ENCODE measurements at places on chromosomes 13 and 19.

- DNase-seq, result no peak
- H3K27ac ChIP-seq, result no peak overlapping the region
- H3K4me3 ChIP-seq, result no peak overlapping the region
- no peaks in the 10 kb centered on the region for H3K4me1 ChIP-seq
- no peaks in the 10 kb centered on the region for H3K27me3 ChIP-seq
These were observed 272.6 kb downstream of the DNAJC15 start for GRCh38 chr13:43295825-43296564.

DNA sequence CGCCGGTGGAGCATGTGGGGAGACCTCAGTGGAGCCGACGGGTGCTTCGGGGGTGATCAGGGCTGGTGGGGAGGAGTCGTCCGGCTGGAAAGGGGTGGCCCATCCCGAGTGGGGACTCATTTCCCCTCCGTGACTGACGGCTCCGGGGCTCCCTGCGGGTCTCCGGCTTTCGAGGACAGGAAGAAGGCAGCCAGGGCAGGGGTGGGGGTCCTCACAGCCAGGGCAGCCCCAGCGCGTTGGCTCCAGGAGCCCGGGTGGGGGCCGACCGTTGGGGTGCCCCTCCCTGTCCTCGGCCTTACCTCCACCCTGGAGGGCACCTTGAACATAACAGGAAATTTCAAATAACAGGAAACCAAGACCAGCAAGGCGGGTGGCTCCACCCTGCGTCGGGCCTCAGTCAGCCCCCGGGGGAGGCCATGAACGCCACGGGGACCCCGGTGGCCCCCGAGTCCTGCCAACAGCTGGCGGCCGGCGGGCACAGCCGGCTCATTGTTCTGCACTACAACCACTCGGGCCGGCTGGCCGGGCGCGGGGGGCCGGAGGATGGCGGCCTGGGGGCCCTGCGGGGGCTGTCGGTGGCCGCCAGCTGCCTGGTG, at the start of gene S1PR4:
Gene S1PR4, plus strand, starts transcription at position 393 of the 596 bp plus-strand sequence. Its CDS starts 24 bp downstream, at position 417.
- no peaks in the 10 kb centered on the region for H3K4me1 ChIP-seq
- no peaks in the 10 kb centered on the region for H3K27me3 ChIP-seq
- H3K27ac ChIP-seq, result no peak within 1 kb of the TSS
- no peak within 1 kb of the TSS for H3K4me3 ChIP-seq
- H3K36me3 ChIP-seq, result no peaks in the 10 kb centered on the region
- no peak for DNase-seq

- no peaks in the 10 kb centered on the region for H3K4me1 ChIP-seq
- no peak overlapping the region for H3K4me3 ChIP-seq
- no peaks in the 10 kb centered on the region for H3K27me3 ChIP-seq
- no peak for DNase-seq
- no peak overlapping the region for H3K27ac ChIP-seq
- no peaks in the 10 kb centered on the region for H3K36me3 ChIP-seq
These were observed 11.4 kb downstream of the N4BP2L2 start for GRCh38 chr13:32527151-32527550.

GRCh38 chr19:1864480-1865171, 1.2 kb upstream of the KLF16 start:
- no peaks in the 10 kb centered on the region for H3K27me3 ChIP-seq
- H3K4me1 ChIP-seq, result peaks cover 27% of the 10 kb centered on the region
- no peaks in the 10 kb centered on the region for H3K36me3 ChIP-seq
- H3K4me3 ChIP-seq, result peak overlapping the region; percentile 64
- peak; percentile 83 for DNase-seq

DNA sequence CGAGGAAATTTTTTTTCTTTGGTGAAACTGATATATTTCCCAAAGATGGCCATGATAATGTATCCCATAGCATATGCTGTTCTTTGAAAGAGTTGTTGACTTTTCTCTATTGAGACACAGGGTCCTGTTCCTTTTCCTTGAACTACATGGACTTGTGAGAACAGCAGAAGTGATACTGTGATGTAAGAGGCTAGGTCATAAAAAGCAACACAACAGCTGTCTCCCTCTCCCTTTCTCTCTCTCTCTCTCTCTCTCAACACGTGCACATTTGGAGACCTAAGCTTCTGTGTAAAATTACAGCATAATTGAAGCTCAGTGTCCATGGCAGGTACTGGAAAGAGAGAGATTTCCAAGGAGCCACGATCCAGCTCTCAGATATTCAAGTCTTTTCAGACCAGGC, 1712.4 kb downstream of the EFNB2 start:
- H3K36me3 ChIP-seq, result no peaks in the 10 kb centered on the region
- H3K4me3 ChIP-seq, result no peak overlapping the region
- no peak for DNase-seq
- no peaks in the 10 kb centered on the region for H3K4me1 ChIP-seq
- no peak overlapping the region for H3K27ac ChIP-seq

- no peak overlapping the region for H3K4me3 ChIP-seq
- no peaks in the 10 kb centered on the region for H3K36me3 ChIP-seq
- no peaks in the 10 kb centered on the region for H3K27me3 ChIP-seq
- H3K4me1 ChIP-seq, result no peaks in the 10 kb centered on the region
- no peak for DNase-seq
These were observed 111.5 kb downstream of the URI1 start for GRCh38 chr19:30053558-30053957.
